ENCODE measurements at places on chromosomes 6 and 20.

DNA sequence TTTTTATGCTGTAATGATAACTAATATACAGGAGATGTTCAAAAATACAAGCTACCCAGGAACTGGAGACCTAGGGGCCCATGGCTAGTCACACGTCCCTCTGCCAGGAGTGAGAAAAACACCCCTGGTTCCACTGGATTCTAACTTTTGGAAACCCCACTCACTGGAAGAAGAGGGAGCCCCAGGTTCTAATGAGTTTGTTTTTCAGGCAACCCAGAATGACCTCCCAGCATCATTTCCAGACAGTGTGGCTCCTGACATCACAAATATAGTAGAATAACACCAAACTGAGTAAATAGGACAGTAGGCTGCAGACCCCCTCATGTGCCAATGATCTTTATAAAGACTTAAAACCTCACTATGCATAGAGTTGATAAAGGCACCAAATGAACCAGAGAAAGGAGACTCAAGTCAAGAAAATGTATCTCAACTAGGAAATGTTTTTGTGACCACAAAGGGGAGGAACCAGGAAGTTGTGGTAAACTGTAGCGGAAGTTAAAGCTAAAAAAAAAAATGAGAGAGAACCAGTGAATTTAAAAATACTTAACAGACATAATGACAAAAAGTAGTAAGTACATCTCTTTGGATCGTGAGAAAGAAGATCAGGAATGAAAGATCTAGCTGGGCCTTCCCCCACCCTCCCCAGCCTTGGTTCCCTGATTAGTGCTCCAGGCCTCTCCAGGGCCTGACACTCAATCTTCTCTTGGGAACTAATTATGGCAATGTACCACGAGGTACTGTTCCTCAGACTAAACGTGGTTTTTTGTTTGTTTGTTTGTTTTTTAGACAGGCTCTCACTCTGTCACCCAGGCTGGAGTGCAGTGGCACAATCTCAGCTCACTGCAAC is 19.8 kb downstream of the HLA-E start:
- no peak for DNase-seq

GRCh38 chr6:33420491-33421343 is 852 bp downstream of the SYNGAP1 start:
- no peak for DNase-seq

- no peak for DNase-seq
These were observed 9.4 kb upstream of the RBBP8NL start for GRCh38 chr20:62436692-62437091.

DNA sequence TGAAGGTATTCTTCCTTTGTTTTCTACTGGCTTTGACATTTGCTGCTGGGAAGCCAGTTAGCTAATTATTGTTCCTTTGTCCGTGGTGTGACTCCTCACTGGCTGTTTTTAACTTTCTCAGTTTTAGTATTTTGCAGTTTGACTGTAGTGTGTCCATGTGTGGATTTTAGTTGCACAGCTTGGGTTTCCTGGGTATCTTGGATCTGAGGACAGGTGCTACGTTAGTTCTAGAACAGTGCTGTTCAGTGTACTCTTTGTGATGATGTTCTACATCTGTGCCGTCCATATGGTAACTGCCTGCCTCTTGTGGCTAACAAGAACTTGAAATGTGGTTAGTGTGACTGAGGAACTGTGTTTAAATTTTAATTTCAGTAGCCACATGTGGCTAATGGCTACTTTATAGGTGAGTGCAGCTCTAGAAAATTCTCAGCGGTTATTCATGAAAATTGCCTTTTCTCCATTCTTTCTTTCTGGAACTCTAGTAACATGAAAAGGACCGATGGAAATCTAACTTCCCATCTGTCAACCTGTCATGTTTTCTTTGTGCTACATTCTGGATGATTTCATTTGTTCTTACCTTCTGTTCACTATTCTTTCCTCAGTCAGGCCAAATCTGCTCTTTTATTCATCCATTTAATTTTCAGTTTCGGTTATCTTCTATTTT is 7.4 kb downstream of the SNX9 start:
- DNase-seq, result no peak

GRCh38 chr20:44692932-44693480 is 22.2 kb upstream of the CCN5 start:
- DNase-seq, result no peak

- DNase-seq, result no peak
These were observed 18.2 kb upstream of the HDGFL1 start for GRCh38 chr6:22550971-22551670.

- no peak for DNase-seq
These were observed 323.1 kb upstream of the SLC35B3 start for GRCh38 chr6:8758412-8758811.

DNA sequence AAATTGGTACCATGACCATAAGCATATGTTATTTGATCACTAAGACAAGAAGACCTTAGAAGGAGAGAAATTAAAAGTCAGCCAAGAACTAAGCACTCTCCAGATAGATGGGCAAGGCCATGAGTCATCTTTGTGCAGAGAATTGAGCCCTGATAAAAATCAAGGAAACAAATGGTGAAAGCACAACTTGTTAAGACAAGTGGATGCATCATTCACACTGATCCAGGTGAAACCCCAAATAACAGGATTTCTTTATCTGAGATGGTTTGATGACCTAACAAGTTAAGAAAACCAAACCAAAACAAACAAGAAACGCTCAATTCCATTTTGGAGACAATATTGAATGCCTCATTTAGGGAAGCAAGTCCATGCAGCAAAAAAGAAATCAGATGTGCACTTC is 121.6 kb downstream of the ADAT2 start:
- DNase-seq, result no peak

DNA sequence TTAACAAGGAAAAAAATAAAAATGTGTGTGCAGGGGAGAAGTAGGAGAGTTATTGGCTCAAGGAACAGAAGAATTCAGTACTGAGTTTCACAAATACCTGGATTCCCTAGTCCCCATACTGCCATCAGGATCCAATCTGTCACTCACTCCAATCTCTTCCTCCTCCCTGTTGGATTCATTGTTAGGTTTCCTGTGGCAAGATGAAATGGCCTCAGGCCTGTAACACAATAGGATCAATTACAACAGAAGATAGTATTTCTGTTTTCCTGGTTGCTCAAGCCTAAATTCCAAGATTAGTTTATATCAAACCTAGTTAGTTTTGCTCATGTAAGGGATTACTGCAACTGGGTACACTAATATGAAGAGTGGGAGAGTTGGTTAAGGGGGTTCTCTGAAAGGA is 24.4 kb downstream of the HCRTR2 start:
- DNase-seq, result no peak

DNA sequence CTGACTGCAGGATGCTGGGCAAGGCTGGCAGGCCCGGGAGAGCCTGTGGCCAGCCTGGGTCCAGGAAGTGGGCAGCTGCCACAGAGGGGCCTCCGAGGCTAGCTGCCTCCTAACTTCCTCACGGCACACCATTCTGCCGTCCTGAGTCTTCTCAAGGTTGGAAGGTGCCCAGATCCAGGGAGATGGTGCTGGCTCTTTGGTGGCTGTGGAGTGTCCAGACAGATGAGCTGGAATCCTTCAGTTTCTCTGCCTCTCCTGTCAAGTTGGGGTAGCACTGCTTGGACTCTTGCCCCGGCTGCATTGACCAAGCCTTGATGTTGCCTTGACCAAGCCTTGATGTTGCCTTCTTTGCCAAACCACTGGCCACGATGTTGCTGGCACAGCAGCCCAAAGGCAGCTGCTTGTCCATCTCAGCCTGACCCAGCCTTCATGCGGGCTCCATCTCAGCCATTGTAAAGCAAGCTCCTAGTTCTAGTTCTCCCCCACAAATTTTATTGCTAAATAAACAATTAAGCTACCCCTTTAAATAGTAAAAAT is 75.1 kb upstream of the AFDN start:
- peak; percentile 24 for DNase-seq

DNA sequence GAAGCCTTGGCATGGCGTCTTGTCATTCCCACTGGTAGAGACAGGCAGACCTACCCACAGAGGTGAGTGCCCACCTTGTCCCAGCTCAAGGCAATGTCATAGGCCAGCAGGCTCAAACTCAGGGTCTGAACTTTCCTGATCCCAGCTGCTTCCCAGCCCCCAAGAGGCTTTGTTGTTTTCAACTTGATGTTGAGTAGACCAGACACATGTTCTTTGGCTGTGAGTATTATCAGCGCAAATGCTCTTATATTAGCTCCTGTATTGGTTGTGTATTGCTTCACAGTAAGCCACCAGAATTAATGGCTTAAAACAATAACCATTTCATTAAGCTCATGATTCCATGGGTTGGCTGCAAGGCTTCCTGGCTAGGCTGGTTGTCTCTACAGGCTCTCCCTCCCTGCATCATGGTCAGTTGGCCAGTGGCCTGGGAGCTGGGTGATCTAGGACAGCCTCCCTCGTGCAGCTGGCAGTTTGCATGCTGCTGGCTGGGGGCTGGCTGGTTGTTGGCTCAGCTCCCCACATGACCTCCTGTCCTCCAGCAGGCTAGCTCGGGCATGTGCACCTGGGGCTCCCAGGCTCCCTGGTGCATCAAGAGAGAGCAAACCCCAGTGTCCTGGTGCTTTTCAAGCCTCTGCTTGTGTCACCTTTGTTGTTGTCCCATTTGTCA is 21.6 kb downstream of the TOX2 start:
- DNase-seq, result no peak

- no peak for DNase-seq
These were observed 39.7 kb downstream of the NTSR1 start for GRCh38 chr20:62748311-62748710.

- DNase-seq, result peak; percentile 48
These were observed 90.7 kb upstream of the ARID1B start for GRCh38 chr6:156686301-156686994.

GRCh38 chr6:169026175-169026574 is 227.5 kb downstream of the THBS2 start:
- no peak for DNase-seq

- DNase-seq, result no peak
These were observed 23.6 kb downstream of the NEDD9 start for GRCh38 chr6:11208854-11209253.

- no peak for DNase-seq
These were observed 95.9 kb upstream of the CHD6 start for GRCh38 chr20:41714030-41714429.

DNA sequence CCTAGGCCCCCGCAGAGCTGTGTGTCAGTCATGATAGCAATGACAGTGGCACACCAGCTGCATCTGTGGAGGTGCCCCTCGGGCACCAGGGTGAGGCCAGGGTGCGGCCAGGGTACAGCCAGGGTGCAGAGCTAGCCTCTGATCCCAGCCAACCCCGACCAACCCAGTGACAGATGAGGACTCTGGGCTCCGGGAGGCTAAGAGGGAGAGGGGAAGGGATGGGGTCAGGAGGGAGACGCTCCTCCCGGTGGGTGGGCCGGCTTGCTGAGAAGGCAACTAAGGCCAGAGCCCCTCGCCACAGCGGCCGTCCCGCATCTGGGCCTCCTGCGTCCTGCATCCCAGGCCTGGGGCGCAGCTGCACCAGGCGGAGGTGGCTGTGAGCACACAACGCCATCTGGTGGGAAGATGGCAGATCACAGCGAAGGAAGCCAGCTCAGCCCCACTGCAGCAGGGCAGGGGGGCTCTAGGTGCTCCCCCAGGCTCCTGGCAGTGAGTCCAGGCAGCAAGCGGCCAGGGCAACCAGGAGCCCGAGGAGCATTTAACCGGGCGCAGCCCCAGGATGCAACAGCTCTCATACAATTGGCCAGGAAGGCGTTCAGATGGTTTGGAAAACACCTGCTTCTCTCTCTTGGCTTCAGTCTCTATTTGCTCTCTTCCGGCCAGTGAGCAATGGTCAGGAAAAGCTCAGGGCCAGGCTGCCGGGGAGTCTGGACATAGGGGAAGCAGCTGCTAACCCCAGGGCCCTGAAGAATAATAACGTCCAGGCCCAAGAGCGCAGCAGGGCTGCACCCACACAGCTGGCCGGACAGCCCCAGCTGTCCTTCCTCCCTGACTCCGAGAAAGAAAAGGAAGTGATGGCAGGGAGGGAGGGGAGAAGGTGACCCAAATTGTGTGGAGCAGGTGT is 169.4 kb downstream of the TAF4 start:
- peak; percentile 69 for DNase-seq

GRCh38 chr20:17969278-17969883 is 563 bp downstream of the MGME1 start:
- DNase-seq, result no peak

GRCh38 chr6:17527076-17527475 is 73.0 kb upstream of the FAM8A1 start:
- DNase-seq, result no peak

DNA sequence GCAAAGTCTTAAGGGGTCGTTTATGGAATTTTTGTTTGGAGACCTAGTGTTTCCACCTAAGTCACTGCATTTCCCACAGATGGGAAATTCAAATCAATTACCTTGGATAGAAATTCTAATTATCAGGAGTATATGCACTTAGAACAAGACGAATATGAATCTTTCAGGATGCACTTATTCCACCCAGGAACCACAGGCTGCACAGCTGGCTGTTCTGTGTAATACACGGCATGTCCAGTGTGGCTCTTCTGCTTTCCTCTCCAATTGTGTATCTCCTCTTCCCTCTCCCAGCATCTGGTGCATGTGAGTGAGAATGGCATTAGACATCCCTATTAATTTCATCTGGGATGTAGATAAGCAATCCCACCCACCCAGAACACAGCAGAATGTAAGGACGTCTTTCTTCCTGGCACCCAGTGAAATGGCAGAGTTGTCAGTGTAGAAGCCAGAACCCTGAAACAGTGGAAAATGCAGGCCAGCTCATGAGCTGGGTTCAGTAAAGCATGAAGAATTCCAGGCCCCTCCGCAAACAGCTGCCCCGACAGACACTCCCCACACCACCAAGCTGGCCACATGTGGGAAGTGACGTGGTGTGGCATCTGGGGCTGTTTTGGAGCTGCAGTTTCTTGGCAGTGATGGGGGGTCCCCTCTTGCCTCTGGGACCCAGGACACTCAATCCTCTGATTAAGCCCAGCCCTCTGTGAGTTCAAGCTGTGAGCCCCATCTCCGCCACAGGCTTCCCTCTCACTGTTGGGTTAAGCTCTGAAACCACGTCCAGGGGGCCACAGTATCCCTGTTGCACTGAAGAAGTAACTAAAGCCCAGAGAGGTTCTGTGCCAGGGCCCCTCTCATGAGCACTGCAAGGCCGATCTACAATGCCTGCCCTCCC is 180.1 kb upstream of the CST7 start:
- DNase-seq, result peak; percentile 52

- no peak for DNase-seq
These were observed 101.3 kb downstream of the SNX5 start for GRCh38 chr20:17867131-17867925.

- DNase-seq, result no peak
These were observed 8.1 kb upstream of the HBS1L start for GRCh38 chr6:135062735-135063134.

- DNase-seq, result no peak
These were observed 41.8 kb upstream of the ARFGEF2 start for GRCh38 chr20:48879612-48880245.

DNA sequence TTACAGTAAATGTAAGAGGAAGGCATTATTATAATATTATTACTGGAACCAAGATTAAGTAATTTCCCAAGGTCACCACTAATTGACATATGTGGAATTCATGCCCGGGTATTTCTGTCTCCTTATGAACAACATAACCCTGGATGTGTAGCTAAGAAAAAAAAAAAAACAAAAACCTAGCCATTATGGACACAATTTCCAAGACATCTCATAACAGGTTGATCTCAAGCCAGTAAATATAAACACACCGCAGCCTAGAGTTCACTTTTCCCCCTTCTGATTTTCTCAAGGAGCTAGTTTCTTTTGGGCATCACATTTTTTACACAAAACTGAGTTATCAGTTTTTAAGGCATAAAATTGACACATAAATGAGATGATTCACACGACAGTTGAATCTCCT is 306.5 kb upstream of the RSPO3 start:
- DNase-seq, result no peak

Data from right forelimb (tissue), 1 donor.